ENCODE measurements at places on chromosomes 2 and 18. TPM values are rescaled to one million over a fixed set of nuclear protein-coding genes. Genes with fewer than 3 reads are reported as not detected.

DNA sequence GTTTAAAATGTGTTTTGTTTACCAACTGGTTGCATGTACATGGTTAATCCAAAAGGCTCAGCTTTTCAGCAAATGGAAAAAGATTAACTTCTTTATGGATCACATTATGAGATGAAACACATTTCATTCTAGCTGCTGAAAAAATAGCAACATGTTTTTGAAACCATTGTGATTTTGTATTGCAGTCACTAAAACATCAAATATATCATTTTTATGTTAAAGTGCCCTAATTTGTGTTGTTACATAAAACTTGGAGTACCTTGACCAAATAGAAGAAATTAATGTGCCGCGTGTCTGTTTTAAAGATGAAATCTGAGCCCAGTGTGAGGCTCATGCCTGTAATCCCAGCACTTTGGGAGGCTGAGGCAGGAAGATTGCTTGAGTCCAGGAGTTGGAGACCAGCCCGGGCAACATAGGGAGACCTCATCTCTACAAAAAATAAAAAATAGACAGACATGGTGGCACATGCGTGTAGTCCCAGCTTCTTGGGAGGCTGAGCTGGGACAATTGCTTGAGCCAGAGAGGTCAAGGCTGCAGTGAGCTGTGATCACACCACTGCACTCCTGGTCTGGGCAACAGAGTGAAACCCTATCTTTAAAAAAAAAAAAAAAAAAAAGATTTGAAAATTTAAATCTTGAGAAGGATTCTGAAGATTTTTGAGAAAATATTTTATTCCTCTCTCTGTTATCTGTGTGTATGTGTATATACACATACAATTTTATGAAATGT lies 96.6 kb downstream of the FMNL2 start:
- DNase-seq: no peak

LAMA3 gene
- polyA plus RNA-seq: 207 TPM

- no peak for DNase-seq
Observed at GRCh38 chr18:23231340-23232021, 96.2 kb downstream of the CABLES1 start.

DNA sequence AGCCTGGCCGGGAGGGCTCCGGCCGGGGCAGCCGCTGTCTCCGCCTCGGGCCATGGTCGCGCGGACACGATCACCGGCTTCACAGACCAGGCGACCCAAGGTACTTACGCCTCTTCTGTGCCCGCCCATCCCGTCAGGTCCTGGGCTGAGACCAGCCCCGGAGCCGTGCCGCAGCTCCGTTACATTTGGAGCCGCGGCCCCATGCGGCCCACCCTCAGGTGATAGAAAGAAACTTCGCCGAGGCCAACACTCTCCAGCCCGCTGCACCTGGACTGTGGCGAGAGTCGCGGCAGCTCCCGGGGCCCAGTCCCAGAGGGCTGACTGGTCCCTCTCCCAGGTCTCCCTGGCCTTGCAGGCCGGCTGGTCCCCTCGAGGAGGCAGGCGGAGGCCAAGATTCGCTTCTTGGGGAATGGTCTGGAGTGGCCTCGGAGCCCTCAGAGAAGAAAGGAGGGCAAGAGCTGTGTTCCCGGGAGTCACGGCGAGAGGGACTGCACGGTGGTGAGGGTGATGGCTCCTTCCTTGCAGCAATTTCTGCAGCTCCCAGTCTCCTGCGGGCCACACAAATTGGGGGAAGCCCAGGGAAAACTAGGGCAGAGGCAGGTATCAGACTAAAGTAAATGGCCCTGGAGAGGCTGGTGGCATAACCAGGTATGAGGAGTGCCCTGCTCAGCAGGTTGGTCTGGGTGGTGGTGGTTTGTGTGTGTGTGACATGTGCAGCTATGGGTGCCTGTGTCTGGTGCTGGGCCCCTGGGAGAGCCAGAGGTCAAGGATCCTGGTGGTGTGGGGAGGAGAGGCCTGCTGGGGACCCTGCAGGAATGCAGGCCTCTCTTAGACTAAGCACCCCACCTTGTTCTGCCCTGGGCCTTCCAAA lies 822 bp downstream of the GDF7 start:
- DNase-seq: peak; percentile 64
